T-helper 17 cell (primary cell): ENCODE measurements at places on chromosomes 12 and 14.
A peak's percentile ranks its signal among the peaks of the same experiment; 100 is the strongest.

- DNase-seq = no peak
Observed at GRCh38 chr14:92460916-92461579, 52.5 kb upstream of the RIN3 start.

GRCh38 chr12:5343711-5344110, 88.2 kb upstream of the NTF3 start:
- no peak for DNase-seq

GRCh38 chr12:55972456-55972855, 1.4 kb upstream of the RAB5B start:
- no peak for DNase-seq

DNA sequence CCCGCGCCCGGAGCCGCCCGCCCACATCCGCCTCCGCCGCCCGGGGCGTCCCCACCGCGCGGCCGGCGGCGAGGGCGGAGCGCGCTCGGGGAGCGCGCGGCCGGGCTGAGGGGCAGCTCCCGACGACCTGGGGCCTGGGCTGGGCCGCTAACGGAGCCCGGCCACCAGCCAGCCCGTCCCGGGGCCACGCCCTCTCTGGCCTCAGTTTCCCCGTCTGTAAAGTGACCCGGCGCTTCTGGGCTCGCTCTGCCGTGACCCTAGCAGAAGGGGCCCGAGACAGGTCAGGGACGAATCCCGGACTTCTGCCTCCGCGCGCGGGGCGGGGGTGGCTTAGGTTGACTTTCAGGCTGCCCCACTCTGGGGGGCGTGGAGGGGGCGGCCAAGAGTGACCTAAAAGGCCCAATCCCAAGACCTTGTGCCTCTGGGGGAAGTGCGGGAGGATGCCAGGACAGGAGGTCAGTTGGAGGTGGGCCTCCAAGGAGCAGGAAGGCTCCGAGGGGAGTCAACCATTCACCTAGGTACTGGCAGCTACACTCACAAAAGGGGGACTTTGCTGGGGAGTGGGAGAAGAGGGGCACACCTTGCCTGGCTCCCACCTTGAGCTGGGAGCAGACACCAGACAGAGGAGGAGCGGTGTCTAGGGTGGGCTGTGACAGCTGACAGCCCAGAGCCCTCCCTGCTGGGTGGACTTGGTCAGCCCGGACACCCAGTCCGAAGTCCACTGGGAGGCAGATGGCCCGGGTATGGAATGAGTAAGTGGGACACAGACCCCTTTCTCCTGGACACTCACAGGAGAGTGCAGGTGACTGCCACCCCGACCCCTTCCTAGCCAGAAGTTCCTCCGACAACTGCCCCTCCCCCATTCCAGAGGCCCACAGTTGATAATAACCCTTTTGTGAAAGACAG, 486 bp upstream of the AKT1 start:
- peak; percentile 70 for DNase-seq

DNA sequence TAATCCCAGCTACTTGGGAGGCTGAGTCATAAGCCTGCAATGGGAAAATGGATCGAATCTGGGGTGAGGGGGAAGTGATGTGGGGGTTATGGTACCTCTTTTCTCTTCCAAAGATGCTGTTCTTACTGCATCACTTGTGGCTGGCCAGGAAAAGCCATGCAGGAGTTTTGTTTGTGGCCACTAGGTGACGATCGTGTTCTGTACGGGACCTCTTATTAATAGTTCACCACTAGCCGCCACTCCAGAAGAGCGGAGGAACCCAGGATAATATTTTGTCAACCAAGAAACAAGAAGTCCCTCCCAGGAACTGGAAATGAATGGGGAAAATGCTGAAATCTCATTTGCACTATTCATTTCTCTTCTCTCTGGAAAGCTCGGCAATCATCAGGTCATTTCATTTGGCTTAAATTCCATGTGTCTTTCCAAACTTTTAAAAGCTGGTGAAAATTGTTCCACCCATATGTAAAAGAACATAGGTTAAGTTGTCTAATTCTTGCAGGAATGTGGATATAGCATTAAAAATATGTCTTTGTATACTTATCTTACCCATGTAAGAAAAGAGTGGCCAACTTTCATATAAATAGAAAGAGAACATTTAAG, 8.9 kb downstream of the GPR65 start:
- peak; percentile 23 for DNase-seq
